ENCODE measurements at places on chromosomes 1 and 21.

- DNase-seq: no peak
Observed at GRCh38 chr21:34886240-34887104, 162.6 kb downstream of the RUNX1 start.

GRCh38 chr1:222697203-222697602 is 15.1 kb downstream of the AIDA start:
- DNase-seq: peak; percentile 5

GRCh38 chr1:86990826-86991225 is 76.4 kb downstream of the HS2ST1 start:
- no peak for DNase-seq

GRCh38 chr1:92887465-92887864 is 55.6 kb downstream of the RPL5 start:
- DNase-seq: no peak

DNA sequence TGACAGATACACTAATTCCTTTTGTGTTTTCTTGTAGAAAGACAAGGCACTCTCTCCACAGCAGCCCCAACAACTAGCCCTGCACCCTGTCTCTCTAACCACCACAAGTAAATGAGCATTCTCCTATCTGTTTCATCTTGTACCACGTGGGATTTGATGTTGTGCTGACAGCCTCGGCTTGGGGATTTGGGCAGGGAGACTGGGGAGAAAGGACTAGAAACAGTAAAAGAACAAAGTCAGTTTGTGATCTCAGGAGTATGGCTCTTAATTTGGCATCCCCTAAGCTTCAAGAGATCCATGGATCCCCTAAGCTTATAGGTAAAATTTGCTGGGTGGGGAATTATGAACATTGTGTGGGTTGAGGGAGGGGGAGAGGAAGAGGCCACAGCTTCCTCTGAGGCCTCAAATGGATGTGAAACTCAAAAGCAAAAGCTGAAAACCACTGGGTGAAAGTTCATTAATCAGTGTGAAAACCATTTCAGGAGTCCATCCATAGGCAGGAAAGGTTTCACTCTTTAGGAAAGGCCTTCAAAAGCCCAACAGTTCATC is 3.1 kb downstream of the C1orf162 start:
- DNase-seq: peak; percentile 49

Measured in CD4-positive, alpha-beta T cell treated with Interleukin-15 for 4 hours (primary cell).